T-helper 17 cell (primary cell): ENCODE measurements at places on chromosomes 5 and 9. TPM values are rescaled to one million over a fixed set of nuclear protein-coding genes. Genes with fewer than 3 reads are reported as not detected.

The INPP5E gene
- total RNA-seq = 32.7 TPM

The SLC25A48 gene
- total RNA-seq = not detected

The UBE2QL1 gene
- total RNA-seq = not detected

The OR13J1 gene
- not detected for total RNA-seq

The IL3 gene
- not detected for total RNA-seq

The IL9 gene
- not detected for total RNA-seq

The CTNND2 gene
- 1.6 TPM for total RNA-seq

The FBP2 gene
- not detected for total RNA-seq

The PCDHGB6 gene
- total RNA-seq = 0.10 TPM

The GABBR2 gene
- total RNA-seq = not detected

The EIF4E1B gene
- total RNA-seq = not detected

The TCF7 gene
- total RNA-seq = 405 TPM

The GFI1B gene
- total RNA-seq = 29.3 TPM

The WNK2 gene
- total RNA-seq = not detected
